ENCODE measurements at places on chromosomes 3 and 15.

DNA sequence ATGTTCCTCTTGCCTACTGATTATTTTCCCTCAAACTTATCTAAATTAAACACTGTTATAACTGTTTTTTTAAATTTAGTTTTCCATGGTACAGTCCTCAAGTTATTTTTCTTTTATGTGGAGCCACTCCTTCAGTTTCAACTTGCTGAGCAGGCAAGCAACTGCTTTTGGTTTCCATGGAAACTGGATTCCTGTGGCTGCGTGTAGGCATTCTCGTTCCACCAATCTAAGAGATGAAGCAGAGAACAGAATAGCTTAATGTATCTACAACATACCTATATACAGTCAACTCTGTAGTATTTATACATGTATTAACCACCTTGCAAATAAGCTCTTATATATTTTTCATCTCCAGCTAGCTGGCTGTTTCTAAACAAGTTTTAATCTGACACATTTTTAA, 25.8 kb upstream of the ANXA2 start:
- no peak for DNase-seq

DNA sequence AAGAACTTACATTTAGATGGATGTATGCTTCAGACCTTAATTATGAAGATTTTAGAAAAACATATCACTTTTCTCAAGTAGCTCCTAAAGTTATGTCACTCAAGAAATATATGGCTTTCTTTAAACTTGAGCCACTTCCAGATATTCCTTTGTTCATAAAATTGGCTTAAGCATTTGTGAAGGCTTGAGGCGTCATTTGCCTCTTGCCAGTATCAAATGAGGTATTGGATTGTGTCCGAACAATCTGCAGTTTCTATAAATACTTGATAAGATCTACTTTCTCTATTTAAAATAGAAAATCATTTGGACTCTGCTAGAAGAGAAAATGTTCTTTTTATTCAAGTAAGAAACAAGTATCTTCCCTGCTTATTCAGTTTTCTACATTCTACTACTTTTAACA, 102.6 kb downstream of the RSL24D1 start:
- no peak for DNase-seq

GRCh38 chr3:134357261-134357913, 16.9 kb downstream of the AMOTL2 start:
- DNase-seq, result no peak

- no peak for DNase-seq
These were observed 524.1 kb upstream of the CBLB start for GRCh38 chr3:106392915-106393314.

DNA sequence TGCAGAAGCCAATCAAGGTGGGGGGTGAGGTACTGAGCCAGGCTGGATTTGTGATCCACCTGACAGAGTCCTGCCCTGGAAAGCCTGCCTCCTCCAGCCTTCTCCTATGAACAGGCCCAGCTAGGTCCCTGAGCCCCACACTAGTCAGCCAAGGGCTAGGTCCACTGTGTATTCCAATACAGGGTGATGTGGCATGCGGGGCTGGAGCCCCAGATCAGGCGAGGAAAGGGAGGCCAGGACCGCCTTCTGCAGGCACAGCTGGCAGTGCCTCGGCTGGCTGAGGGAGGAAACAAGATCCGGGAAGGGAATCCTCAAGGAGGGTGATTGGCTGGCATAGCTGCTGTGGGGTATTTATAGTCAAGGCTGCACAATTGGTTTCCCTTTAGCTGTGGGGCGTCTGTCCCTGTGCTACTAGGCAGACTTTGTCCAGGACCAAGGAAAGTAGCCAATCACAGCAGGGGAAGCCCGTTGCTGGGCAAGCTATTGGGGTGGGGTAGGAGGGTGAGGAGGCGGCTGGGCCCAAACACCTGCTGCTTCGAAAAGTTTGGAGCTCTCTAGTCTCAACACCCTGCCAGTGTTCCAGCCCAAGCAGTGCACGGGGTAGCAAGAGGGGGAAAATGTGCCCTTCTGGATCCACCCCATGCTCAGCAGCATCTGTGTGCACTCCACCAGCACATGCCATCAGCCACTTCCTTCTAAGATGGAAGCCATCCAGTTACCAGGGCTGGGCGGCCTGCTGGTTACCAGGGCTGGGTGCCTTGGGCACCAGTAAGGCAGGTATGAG, 5.9 kb downstream of the KY start:
- no peak for DNase-seq

DNA sequence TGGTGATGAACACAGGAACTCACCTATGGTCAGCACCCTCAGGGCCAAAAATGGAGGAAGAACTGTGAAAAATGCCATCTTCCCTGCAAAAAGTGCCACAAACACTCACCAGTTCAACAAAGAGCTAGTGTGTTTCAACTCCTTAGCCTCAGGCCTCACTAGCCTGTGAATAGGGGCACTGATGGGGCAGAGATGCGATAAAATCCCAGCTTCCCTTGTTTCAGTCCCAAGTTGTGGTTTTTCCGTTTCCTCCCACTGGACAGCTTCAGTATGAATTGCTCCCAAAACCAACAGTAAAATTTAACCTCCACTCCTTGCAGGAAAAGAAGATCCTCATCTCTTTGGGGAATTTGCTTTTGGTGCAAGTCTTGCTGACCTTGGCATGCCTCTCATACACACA, 117.4 kb upstream of the ADAMTS9 start:
- no peak for DNase-seq
